AG09319 (cell line): ENCODE measurements at places on chromosomes 4 and X.

GRCh38 chrX:47518144-47518543 is 35.1 kb upstream of the ZNF41 start:
- DNase-seq = no peak

DNA sequence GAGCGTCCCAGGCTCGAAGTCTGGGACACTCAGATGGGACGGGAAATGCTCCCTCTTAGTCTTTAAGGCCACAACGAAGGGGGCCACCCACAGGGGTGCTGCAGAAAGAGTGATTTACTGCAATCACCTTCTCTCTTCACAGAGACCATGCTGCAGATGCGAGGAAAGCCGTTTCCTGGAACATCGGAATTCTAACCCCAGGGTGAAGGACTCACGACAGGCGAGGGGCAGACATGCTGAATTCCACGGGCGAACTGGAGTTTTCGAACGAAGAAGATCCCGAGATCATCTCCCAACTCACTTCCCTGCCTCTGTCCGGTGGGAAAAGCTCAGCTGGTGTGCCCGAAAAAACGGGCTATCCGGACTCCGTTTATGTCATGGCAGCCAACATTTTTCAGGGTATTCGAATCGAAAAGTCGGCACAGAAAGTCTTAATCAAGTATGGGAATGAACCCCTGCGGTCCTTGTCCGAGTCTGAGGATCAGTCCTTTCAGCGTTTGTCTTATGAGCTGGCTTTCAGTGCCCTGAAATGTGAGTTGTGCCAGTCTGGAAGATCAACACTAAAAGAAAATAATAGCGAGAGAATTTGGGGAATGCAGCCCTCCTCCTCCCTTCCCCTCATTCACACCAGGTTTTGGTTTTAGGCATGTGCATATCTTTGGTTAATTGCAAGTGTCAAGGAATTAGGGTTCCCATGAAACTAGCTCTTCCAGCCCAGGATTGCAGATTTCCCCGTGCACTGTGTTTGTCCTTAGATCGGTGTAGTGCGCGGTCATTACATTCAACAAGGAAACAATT is 905 bp downstream of the NSUN7 start:
- DNase-seq = no peak

DNA sequence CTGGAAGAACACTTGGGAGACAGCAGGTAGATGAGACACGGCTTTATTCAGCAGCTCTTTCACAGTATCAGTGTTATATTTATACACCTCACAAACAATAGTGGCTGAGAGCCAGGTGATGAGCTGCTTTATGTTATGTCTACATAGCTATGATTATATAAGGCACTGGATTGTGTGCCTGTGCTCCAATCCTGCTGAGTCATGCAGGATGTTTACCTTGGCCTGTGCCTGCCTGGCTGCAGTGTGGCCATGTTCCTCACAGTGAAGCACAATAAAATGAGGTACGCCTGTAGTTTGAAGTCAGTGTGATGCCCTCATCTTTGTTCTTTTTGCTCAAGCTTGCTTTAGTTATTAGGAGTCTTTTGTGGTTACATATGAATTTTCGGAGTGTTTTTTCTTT is 31.3 kb downstream of the CXCL13 start:
- DNase-seq = no peak

- no peak for DNase-seq
Measured at GRCh38 chrX:41808047-41808446, 84.1 kb downstream of the GPR82 start.

DNA sequence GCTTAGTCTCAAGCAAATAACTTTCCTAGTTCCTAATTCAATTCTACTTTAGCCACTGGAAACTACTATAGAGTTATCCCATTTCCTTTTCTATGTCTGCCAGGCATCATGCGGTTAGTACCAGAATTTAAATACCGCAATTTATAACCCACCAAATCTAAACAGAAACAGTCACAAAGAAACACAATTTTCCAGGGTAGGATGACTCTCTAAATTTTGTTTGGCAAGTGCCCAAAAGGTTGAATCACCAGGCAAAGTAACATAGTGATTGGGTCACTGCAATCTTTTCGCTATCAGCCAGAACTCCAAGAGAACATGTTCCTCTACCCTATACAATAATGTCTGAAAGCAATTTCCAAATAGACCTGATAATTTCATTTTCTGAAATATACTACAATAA is 240.2 kb upstream of the GRIA3 start:
- DNase-seq = peak; percentile 15

DNA sequence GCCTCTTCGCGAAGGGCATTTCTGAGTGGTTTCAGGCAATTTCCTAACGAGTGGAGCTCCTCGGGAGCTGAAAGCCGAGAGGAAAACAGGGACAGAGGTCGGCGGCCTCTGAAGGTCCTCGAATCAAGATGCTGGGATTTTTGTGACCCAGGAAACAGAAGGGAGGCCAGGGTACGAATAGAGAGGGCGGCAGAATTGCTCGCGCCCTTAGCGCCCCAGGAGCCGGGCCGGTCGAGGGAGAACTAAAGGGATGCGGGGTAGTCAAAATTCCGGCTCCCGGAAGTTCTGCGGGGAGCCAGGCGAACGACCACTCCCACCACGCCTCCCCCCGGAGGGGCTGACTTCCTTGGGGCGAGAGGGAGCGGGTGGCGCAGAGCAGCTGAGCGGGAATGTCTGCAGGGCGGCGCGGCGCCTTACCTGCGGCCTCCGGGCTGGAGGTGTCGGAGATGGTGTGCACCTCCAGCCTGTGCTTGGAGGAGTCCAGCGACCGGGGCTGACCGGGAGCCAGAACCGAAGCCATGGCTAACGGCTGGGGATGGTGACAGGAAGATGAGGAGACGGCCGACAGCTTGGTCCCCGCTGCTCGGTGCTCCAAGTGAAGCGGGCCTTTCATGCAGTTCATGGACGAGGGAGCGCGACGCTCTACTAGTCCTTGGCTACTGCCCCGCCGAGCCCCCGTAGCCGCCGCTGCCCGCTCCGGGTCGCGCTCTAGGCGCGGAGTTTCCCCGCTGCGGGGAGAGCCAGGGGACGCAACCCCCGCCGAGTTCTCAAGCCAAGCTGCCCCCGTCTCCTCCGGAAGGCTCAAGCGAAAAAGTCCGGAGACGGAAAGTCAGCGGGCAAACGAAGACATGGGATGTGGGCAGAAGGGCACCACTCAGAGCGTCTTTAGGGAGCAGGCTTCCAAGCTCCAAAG is 782 bp downstream of the PITX2 start:
- no peak for DNase-seq

- peak; percentile 22 for DNase-seq
Measured at GRCh38 chr4:38034986-38035882, 75.0 kb downstream of the PTTG2 start.

DNA sequence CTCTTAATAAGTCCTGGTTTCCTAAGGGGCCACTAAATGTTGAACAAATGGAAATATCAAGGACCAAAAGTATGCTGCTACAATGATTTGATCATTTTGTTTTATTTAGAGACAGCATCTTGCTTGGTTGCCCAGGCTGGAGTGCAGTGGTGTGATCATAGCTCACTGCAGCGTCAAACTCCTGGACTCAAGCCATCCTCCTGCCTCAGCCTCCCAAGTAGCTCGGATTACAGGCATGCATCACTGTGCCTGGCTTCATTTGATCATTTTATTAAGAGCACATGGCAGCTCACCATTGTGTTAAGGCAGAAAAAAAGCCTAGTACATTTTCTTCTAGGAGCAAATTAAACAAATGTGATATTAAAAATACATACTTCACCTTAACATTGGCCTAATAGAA is 52.7 kb downstream of the DCLK2 start:
- peak; percentile 80 for DNase-seq

- no peak for DNase-seq
Measured at GRCh38 chr4:1238676-1239000, 10.3 kb downstream of the CTBP1 start.

DNA sequence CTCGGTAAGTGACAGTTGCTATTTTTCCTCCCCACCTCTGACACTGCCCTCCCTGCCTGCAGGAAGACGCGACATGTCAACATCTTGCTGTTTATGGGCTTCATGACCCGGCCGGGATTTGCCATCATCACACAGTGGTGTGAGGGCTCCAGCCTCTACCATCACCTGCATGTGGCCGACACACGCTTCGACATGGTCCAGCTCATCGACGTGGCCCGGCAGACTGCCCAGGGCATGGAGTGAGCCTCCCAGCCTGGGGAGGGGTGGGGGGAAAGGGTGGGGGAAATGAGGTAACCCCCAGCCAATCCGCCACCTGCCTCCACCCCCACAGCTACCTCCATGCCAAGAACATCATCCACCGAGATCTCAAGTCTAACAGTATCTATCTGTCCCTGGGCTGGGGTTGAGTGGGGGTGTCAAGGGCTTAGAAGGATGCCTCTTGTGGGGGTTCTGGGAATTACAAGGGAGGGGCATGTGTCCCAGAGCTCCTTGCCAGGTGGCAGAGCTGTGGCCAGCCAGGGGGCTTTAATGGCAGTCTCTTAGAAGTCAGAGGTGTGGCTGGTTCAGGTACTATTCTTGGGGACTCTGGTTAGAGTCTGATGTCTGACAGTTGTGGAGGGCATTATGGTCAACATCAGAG is 7.8 kb downstream of the ARAF start:
- DNase-seq = no peak

DNA sequence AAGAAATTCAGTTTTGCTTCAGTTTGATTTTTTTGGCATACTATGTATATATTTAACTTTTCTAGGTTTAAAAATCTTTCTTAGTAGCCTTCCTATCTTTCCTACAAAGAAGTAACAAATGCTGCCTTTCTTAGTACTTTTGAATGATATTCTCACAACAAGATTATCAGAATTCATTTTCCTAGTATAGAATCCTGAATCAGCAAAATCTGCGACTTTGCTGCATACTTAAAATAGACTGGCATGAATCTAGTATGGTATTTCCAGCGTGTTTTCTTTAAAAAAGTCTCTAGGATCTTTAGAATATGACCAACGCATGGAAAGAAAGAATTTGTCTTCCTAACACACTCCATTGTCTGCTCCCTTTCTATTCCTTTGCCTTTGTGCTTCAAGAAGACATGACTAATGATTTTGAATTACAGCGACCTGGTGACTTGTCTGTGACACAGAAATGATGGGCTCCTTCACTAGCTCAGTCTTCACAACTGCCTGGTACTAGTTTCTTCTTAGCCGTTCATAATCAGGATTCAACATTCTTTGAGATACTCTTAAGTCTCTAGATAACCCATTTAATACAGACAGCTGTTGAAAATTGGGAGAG is 349.8 kb downstream of the PPARGC1A start:
- DNase-seq = no peak

DNA sequence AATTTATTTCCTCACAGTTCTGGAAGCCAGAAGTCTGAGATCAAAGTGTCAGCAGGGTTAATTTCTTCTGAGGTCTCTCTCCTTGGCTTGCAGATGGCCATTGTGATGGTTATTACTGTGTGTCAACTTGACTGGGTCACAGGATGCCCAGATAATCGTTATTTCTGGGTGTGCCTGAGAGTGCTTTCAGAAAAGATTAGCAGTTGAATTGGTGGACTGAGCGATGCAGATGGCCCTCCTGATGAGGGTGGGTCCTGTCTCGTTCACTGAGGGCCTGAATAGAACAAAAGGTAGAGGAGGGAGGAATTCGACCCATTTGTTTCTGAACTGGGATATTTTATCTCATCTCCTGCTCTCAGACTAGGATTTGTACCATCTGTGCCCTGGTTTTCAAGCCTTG is 15.7 kb downstream of the SMIM43 start:
- DNase-seq = no peak

GRCh38 chr4:126123611-126124325 is 809.0 kb downstream of the FAT4 start:
- DNase-seq = no peak

GRCh38 chr4:140870427-140870826 is 114.2 kb upstream of the TBC1D9 start:
- DNase-seq = no peak

GRCh38 chr4:2671267-2671895 is 84.8 kb downstream of the TNIP2 start:
- no peak for DNase-seq

GRCh38 chr4:82839624-82840023 is 41.0 kb upstream of the SCD5 start:
- no peak for DNase-seq

DNA sequence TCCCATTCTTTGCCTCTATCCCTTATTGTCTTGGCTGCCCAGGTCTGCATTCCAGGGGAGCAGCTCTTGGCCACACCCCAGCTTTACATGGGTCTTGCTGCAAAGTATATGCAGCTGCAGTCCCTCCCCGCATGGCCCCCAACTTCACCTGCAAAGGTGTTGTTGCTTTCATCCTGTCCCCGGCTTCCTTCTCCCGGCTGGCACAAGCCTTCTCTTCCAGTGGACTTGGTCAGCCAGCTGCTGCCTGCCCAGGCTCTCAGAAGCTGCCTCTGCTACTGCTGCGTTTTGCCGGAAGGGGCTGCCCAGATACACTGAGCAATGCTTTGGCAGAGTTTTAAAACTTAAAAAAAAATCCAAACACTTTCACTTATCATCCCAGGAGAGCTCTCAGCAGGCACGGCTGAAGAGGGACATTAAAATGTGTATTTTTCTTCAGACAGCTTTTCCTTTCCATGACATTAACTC is 121.2 kb upstream of the PDLIM3 start:
- no peak for DNase-seq

GRCh38 chrX:17409566-17410290 is 34.7 kb downstream of the NHS start:
- DNase-seq = no peak
